Right lobe of liver (tissue), 6 donors: ENCODE measurements at places on chromosomes 1 and 21.

DNA sequence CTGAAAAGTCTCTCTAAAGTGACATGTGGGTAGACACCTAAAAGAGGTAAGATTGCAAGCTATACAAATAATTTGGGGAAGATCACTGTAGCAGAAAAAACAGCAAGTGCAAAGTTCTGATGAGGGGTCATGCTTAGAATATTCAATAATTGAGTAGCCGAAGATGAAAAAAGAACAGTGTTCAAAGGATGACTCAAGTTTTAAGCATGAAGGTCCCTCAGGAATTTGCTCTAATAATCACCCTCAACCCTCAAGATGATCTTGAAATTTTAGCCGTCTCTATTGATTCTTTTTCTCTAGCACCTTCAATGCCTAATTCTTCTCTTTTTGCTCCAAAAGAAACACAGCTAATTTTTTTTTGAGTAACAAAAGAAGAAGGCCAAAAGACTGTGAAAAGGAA, 190.6 kb upstream of the ZNHIT6 start:
- no peak for DNase-seq

DNA sequence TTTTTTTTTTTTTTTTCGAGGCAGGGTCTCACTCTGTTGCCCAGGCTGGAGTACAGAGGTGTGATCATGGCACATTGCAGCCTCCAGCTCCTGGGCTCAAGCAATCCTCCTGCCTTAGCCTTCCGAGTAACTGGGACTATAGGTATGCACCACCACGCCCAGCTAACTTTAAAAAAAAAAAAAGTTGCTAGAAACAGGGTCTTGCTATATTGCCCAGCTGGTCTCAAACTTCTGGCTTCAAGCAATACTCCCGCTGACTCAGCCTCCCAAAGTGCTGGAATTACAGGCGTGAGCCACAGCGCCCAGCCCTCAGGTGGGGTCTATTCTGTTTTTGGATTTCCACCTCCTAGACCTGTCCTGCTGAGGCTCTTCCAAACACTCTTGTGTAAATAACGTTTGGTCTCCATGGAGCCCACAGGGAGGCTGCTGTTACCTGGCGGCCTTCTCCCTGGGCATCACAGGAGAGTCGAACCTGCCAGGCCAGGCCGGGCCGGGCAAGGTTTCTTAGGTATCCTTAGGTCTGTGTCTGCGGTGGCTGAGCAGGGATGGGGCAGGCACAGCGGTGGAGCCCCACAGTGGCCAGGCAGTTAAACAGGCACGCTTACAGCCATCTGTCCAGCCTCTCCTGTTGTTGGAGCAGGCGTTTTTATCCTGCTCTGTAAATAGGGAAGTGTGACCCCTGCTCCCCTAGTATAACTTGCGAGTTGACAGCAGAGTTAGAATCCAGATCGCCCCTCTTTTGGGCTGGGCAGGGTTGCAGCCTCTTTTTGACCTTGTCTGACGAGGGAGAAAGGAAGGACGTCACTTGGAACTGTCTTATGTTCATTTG, 18.8 kb downstream of the PLEKHM2 start:
- DNase-seq, result peak; percentile 41

DNA sequence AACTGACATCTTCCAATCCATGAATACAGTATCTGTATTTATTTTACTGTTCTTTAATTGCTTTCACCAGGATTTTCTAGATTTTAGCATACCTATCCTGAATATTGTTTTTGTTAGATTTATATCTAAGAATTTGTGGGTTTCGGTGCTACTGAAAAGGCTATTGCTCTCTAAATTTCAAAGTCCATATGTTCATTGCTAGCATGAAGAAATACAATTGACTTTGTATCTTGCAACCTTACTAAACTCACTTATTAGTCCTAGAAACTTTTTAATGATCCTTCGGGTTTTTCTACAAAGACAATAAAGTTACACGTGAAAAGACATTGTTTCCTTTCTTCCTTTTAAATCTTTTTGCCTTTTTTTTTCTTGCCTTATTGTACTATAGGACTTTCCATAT, 12.9 kb upstream of the HIVEP3 start:
- no peak for DNase-seq

GRCh38 chr1:242139442-242139841, 140.5 kb upstream of the MAP1LC3C start:
- no peak for DNase-seq

DNA sequence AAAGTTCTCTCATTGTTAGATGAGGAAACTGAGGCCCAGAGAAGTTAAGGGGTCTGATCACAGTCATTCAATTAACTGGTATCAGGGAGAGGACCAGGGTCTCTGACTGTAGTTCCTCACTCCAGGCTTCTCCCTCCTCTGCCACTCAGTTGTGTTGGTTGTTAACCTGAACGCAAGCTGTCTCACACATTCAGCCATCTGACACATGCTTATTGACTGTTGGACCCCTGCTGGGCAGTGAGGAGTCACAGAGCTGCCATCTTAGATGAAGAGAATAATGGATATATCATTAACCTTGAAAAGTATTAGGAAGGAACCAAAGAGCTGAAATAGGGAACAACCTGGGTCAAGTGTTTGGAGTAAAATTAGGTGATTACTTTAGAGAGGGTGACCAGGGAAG, 194.8 kb downstream of the ZZZ3 start:
- no peak for DNase-seq

DNA sequence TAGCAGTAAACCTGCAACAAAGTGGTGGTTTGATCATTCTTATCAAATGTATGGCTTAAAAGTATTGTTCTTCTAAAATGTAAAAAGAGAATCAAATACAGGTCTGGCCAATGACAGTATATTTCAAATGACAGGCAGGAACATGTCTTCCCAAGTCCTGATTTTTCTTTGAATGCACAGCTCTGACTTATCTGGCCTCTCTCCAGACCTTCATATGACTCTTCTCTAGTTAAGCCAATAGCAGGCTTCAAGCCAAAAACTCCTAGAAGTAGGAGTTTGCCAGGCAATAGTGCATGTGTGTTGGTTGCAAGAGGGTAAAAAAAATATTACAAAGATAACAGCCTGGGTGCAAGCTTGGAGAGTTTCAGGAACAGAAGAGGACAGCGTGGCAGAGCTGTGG, 345.5 kb downstream of the SMYD3 start:
- no peak for DNase-seq

DNA sequence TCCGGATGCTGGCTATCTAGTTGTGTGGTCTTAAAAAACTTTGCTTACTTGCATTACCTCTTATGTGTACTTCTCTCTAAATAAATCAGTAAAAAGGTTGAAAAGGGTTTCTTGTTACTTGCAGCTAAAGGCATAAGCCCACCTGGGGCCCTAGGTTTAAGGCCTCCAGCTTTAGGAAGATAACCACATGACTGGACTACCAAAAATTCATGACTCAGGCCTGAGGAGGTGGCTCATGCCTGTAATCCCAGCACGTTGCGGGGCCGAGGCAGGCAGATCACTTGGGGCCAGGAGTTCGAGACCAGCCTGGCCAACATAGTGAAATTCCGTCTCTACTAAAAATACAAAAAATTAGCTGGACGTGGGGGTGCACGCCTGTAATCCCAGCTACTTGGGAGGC, 142.9 kb downstream of the APP start:
- no peak for DNase-seq

GRCh38 chr1:24437631-24438396, 22.2 kb downstream of the NIPAL3 start:
- DNase-seq, result no peak

GRCh38 chr1:153396461-153396860, 5.6 kb upstream of the S100A8 start:
- no peak for DNase-seq

DNA sequence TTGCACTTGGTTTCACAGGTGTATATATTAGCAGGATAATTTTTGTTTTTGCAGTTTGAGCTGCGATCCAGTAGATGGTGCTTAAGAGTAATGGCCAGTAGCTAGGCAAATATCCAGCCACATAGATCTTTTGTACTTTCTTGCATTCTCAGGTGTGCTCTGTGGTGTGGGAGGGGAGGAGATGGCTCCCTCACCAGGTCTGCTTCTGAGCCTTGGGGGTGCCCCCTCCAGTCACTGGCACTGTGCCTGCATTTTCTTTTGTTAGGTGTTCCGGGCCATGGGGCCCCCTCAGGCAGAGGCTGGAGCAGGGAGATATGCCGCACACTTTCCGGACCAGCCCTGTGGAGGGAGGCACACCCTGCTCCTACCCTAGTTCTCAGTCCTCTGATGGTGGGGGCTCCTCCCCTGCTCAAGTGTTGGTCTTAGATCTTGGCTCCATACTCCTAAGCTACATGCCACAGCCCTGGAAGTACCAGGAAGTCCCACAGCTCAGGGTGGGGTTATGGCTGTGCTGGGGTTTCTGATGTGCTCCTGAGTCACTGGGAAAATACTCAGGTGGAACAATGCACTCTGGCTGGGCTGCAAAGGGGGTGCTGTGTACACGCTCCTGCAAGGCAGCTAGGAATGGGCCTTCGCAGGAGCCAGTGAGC, 197.6 kb upstream of the DMRTA2 start:
- DNase-seq, result no peak
